ENCODE measurements at places on chromosomes 5 and 9.
A peak's percentile ranks its signal among the peaks of the same experiment; 100 is the strongest.

DNA sequence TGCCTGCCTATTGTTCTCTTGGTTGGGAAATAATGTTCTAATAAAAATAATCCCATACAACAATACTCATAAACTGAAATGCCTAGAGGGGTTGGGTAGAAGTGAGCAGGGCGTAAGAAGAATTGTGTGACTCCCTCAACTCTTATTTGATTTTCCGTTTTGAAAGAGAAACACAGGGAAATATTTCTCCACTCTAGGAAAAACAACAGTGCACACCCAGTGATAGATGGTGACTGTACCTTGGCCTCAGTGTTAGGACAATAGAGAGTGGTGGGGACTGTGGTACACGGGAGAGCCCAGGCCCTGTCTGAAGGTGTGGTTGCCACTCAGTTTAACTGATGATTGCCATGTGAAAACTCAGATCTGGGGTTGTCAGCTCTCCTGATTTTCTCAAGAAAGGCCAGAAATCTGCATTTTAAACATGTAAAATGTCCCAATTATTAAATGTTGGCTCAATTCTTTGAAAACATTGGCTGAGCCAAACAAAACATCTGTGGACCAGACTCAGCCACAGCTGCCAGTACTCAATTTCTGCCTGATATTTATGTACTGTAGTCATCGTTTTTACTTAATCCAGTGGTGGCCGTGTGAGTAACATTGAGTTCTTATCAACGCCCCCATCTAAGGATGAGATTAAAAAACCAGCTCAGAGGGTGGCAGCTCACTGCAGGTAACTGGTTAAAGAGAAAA, 103.8 kb upstream of the ZNF618 start:
- DNase-seq = peak; percentile 37

- peak; percentile 17 for DNase-seq
Measured at GRCh38 chr5:65482736-65483545, 1.2 kb upstream of the ADAMTS6 start.

DNA sequence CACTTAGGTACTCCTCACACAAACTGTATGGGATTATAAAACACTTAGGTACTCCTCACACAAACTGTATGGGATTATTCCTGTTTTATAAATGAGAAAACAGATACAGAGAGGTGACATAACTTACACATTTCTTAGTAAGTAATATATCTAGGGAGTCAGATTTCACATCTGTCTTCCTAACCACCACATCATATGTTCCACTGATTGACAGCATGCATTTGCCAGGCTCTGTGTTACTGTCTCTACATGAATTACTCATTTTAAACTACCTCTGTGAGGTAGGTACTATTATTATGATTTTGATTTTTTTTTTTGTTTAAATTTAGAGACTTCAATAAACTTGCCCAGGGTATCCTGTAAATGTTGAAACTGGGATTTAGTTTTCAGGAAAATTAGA, 232.7 kb downstream of the CCDC171 start:
- DNase-seq = no peak

- no peak for DNase-seq
Measured at GRCh38 chr9:111979561-111979960, 82.9 kb downstream of the UGCG start.

DNA sequence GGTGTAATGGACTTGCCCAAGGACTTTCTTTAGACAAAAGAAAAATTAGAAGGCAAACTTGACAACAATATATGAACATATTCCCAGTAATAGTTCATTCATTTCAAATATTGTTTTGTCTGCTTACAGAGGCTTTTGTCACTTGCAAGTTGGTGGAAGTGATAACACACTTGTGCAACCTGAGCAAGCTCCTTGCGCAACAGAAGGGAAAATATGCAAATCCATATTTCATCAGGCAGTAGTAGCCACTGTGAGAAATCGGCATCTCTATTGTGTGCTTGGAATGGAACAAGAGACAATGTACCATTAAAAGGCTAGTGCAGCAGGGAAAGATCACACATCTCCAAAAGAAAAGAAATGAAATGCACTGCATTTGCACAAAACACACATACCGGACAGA, 125.3 kb upstream of the RASEF start:
- no peak for DNase-seq

DNA sequence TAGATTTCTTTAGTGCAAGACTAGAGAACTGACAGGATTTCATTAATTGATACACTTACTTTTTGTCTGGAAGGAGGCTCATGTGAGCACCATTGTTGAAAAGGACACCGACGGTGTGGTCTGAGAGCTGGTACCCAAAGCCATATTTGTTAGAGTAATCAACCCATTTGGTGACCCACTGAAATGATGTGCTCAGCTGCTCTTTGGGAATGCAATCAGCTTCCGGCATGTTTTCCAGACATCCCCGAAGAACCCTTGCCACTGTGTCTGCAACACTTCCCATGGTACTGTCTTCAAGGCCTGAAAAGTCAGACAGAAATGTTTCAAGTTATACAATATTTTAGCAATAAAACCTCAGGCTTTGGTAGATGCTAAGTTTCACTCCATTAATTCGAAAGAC, 4.4 kb downstream of the PLK2 start:
- no peak for DNase-seq

- peak; percentile 73 for DNase-seq
Measured at GRCh38 chr5:143889986-143890385, 78.0 kb downstream of the HMHB1 start.

GRCh38 chr5:1153428-1153827, 41.6 kb upstream of the SLC12A7 start:
- DNase-seq = no peak

DNA sequence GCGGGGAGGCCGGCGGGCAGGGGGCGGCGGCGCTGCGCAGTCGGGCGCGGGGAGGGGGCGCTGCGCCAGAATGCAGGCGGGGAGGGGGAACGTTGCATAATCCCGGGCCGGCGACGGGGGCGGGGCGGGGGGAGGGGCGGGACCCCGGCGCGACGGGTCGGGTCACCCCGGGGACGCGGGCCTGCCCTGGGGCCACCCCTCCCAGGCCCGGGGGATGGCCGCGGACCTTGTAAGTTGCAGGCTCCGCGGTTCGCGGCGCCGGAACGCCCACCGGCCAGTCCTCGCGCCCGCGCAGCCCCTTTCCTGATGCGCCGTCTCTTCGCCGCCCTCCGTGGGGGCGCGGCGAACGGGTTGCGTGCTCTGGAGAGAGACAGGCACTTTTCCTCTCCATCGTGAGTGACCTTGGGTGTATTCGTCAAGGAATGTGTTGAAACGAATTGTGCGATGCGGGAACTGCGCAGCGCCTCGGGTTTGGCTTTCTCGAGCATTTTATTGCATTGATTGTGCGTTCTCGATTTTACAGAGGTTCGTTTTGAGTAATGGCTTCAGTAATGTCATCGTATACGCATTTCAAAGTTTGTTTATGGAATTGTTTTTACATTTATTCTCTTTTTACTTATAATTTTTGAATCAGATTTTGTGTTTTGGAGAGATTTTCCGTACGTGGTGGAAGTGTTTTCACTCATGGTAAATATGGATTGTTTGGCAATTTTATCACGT, 802 bp downstream of the SPIN1 start:
- DNase-seq = peak; percentile 70

GRCh38 chr5:144421411-144421810, 250.7 kb downstream of the KCTD16 start:
- DNase-seq = no peak

DNA sequence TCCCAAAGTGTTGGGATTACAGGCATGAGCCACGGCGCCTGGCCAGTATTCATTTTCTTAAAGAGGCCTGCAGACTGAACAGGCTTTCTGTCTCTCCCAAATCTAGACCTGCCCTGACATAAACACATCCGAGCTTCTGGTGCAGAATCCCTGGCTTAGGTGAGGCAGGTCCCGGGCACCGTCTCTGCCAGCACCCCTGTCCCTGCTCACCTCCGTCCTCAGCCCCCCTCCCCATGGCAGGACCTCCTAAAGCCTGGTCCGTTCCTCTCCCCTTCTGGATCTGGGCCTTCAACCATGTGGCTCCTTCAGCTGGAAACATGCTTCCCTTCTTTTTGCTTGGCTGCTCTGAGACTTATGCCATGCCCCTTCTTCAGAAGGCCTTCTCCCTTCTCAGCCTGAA, 22.7 kb upstream of the RXRA start:
- DNase-seq = no peak

- no peak for DNase-seq
Measured at GRCh38 chr9:2771087-2771486, 53.8 kb downstream of the KCNV2 start.

DNA sequence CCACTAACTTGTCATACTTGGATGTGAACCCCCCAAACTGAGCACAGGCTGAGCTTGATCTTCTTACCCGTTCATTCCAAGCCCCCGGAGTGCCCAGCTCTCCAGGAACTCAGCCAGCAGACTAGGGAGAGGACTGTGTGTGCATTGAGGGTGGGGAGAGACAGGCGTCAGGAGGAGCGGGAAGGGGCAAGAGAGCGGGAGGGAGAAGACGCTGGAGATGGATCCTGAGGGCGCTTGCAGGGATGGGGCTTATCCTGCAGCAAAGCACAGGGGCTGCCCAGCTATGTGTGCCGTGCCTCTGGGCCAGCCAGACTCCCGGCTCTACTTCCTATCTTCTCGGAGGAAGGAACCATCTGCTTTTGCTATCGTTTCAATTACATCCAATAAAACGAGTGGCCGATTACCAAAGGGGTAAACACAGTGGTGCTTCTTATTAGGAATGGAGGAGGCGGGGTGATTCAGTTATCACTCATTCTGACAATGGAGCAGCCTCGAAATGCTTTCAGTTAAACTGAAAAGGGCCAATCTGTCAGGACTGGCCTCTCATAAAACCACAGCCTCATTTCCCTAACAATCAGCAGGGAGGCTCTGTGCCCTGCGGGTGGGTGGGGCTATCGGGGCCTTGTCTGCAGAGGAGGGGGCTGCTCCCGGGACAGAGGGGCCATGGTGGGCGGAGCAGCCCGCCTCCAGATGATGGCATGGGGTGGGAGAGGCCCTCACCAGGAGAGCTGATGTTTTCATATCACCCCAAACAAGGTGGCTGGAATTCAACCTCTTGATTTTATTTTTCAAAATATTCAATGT, 168.2 kb downstream of the DAB2IP start:
- DNase-seq = peak; percentile 33

GRCh38 chr9:128493424-128493823, 11.1 kb upstream of the GLE1 start:
- no peak for DNase-seq

DNA sequence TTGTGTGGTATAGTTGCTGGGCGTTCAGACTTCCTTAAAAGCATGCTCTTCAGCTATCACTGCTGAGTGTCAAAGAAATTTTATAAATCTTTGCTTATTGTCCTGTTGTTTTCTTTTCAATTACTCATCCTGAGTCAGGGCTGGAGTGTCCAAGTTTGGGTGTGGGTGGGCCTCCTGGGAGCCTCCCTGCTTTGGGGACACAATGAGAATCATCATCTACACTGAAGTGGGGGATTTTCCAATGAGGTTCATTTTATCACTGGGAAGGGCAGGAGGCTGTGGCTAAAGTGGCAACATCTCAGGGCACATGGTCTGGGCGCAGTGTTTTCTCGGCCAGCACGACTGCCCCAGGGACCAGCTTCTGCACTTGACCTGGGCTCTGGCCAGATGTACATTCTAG, 19.5 kb downstream of the GFPT2 start:
- peak; percentile 62 for DNase-seq

- DNase-seq = no peak
Measured at GRCh38 chr9:101380295-101380694, 4.5 kb downstream of the BAAT start.

Measured in AG08395 (cell line).